ENCODE measurements at places on chromosomes 7 and 10. TPM values are rescaled to one million over a fixed set of nuclear protein-coding genes. Genes with fewer than 3 reads are reported as not detected.
A peak's percentile ranks its signal among the peaks of the same experiment; 100 is the strongest.

The RELN gene
- total RNA-seq = 19.4 TPM

DNA sequence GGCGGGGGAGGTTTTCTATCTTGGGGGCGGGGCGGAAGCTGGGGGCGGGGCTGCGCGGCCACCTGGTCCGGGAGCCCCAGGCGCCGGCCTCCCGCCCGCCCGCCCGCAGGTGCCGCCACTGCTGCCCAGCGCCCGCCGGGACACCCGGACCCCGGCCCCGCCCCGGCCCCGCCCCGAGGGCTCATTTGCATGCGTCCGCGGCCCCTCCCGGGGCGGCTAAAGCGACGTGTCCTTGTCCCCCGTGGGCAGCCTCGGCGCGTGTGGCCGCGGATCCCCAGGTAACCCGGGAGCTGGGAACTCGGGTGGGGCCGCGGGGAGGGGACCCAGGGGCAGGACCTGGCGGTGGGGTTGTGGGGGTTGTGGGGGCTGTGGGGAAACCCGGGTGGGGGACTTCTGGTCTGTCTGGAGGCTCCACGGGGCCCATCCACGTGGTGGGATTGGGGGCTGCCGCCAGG lies at the start of gene BHLHA15:
Gene BHLHA15 (plus strand): TSS at position 219 of the 455 bp plus-strand sequence. CDS start 871 bp downstream, outside the sequence.
- no peaks in the 10 kb centered on the region for H3K27me3 ChIP-seq
- no peak within 1 kb of the TSS for H3K27ac ChIP-seq
- DNase-seq = no peak
- peaks cover 11% of the 10 kb centered on the region for H3K36me3 ChIP-seq
- peak within 1 kb of the TSS; percentile 20 for H3K4me3 ChIP-seq
- H3K4me1 ChIP-seq = no peaks in the 10 kb centered on the region

DNA sequence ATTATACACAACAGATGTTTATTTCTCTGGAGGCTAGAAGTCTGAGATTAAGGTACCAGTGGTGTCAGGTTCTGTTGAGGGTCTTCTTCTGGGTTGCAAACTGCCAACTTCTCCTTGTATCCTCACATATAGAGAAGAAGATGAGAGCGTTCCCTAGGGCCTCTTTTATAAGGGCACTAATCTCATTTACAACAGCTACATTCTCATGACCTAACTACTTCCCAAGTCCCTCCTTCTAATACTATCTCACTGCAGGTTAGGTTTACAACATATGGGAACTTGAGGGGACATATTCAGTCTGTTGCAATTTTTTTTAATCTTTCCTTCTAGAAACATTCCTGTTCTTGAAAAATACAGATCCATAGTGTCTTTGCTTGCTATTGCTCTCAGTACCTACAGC lies 18.3 kb upstream of the FAM3C start:
- DNase-seq = no peak
- no peak overlapping the region for H3K27ac ChIP-seq
- no peaks in the 10 kb centered on the region for H3K36me3 ChIP-seq
- H3K4me3 ChIP-seq = no peak overlapping the region
- peaks cover 7% of the 10 kb centered on the region for H3K27me3 ChIP-seq

The AEBP1 gene
- 1.1 TPM for total RNA-seq

DNA sequence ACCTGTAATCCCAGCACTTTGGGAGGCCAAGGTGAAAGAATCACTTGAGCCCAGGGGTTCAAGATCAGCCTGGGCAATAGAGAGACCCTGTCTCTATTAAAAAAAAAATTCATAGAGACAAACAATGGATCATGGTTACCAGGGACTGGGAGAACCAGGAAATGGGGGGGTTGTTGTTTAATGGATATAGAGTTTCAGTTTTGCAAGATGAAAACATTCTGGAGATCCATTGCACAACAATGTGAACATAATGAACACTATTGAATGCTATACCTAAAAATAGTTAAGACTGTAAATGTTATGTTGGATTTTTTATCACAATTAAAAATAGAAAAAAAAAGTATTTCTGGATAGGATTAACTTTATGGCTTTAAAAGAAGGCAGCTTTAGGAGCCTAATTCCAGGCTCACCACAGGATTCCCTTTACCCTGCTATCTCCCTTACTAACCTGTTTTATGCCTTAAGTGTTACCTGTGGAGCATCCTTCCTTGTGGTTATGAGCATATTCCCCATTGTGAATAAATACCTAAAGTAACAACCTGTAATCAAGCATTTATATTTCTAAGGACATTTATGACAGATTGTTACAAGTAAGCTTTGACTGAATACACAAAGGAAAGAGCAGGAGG lies 45.1 kb upstream of the SGCE start:
- H3K4me1 ChIP-seq = peaks cover 1% of the 10 kb centered on the region
- peak; percentile 19 for DNase-seq
- H3K27me3 ChIP-seq = no peaks in the 10 kb centered on the region
- H3K27ac ChIP-seq = no peak overlapping the region

DNA sequence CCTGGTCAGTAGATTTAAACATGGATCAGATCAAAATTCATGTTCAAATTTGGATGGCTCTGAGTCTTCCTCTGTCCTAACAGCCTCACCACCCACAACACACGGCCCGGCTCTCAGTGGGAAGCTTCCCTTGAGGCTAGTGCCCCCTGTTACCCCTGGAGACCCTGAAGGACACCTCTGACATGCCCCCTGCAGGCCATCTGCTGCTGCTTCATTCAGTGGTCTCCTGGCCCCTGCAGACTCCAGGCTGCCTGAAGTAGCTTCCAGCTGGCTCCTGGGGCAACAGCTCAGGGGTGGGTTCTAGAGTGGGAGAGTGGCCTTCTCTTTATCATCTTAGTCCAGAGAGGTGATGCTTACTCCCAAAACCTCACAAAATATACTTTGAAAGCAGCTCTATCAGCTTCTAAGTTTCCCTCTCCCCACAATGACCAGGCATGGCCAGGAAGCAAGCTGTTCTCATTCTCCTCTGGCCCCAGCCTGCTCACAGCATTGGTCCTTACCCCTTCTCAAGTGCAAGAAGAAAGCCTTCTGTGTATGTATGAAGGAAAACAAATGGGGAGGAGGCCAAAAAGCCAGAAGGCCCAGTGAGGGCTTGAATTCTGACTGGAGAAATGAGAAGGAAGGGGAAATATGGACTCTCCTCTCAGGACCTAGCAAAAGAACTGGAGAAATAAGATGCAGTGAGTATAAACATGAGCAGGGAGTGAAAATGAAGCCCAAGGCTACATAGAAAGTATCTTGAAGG lies 189.6 kb upstream of the INHBA start:
- no peak for DNase-seq
- H3K4me1 ChIP-seq = peaks cover 22% of the 10 kb centered on the region
- H3K4me3 ChIP-seq = no peak overlapping the region
- H3K27me3 ChIP-seq = no peaks in the 10 kb centered on the region
- no peaks in the 10 kb centered on the region for H3K36me3 ChIP-seq
- no peak overlapping the region for H3K27ac ChIP-seq

DNA sequence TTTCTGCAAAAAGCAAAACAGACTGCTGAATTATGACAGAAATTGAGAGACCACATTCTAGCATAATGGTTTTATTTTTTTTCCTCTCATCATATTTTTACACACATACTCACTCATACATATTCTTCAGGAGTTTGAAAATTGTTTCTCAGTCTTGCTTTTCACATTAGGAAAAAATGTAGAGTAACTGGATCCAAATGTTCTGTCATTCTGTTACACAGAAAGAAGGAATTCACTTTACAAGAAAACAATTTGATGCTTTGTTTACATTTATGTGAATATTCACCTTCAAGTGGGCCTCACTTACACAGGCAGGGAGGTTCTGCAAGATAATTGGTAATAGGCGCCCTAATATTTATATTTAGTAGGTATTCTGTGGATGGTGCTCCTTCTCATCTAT lies 82.0 kb downstream of the ARL4A start:
- H3K27me3 ChIP-seq = no peaks in the 10 kb centered on the region
- no peak overlapping the region for H3K27ac ChIP-seq
- peak; percentile 34 for DNase-seq

GRCh38 chr7:44749992-44750391 lies 1.3 kb downstream of the ZMIZ2 start:
- H3K27me3 ChIP-seq = no peaks in the 10 kb centered on the region
- peak overlapping the region; percentile 99 for H3K4me3 ChIP-seq
- H3K36me3 ChIP-seq = peaks cover 2% of the 10 kb centered on the region
- H3K4me1 ChIP-seq = peaks cover 20% of the 10 kb centered on the region

- H3K36me3 ChIP-seq = no peaks in the 10 kb centered on the region
- peaks cover 22% of the 10 kb centered on the region for H3K4me1 ChIP-seq
- no peak overlapping the region for H3K4me3 ChIP-seq
- no peak overlapping the region for H3K27ac ChIP-seq
- no peaks in the 10 kb centered on the region for H3K27me3 ChIP-seq
Measured at GRCh38 chr10:101014966-101015581, 15.5 kb downstream of the LZTS2 start.

GRCh38 chr10:62323751-62324150 lies 50.4 kb upstream of the ZNF365 start:
- H3K27me3 ChIP-seq = no peaks in the 10 kb centered on the region
- H3K4me3 ChIP-seq = no peak overlapping the region
- DNase-seq = no peak
- H3K27ac ChIP-seq = no peak overlapping the region
- H3K4me1 ChIP-seq = no peaks in the 10 kb centered on the region
- no peaks in the 10 kb centered on the region for H3K36me3 ChIP-seq

DNA sequence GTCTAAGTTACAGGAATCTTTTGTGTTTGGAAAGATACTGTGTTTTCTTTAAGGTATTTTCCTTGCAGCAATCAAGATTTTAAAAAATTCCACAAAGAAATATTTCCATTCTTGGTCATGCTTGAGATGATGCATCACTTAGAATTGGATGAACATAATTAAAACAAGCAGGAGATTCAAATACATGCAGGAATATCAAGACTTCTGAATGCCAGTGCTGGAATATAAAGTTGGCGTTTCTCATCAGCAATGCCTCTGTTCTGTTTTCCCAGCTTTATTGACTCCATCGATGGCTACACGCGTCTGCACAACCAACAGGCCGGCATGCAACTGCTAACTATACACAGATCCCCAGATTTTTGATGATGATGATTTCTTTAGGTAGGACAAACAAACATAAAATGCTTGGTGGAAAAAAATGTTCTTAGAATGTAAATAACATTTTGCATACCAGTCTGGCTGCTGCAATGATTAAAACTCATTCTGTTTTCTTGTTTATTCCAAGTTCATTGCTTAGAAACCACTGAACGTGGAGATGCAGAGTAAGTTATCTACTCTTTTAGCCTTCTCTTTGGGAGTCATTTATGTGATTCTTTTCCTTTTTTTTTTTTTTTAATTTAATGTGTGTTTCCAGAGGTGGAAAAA lies 91.3 kb upstream of the FAM171A1 start:
- no peak for DNase-seq
- H3K4me1 ChIP-seq = peaks cover 5% of the 10 kb centered on the region
- H3K27me3 ChIP-seq = peaks cover 9% of the 10 kb centered on the region

DNA sequence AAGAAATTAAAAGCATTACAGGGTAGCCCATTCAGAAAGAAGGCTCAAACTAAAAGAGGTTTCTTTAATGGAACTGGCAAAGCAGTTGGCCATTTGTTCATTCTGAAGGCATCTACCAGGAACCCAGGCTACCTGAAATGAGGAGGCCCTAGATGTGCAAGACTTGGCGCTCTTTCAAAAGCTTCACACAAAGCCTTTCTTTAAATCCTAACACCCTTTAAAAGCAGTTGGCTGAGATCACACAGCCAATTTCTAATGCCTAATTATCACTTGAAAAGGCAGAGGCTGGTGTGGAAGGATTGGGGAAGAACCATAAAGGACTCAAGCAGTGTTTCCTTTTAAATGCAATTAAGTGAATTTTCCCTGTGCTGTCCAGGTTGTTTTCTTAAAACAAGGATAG lies 23.2 kb downstream of the PPP1R17 start:
- no peaks in the 10 kb centered on the region for H3K36me3 ChIP-seq
- H3K4me3 ChIP-seq = no peak overlapping the region
- no peak for DNase-seq
- no peak overlapping the region for H3K27ac ChIP-seq
- no peaks in the 10 kb centered on the region for H3K4me1 ChIP-seq

- DNase-seq = no peak
- H3K27me3 ChIP-seq = no peaks in the 10 kb centered on the region
- no peak overlapping the region for H3K27ac ChIP-seq
- H3K4me3 ChIP-seq = no peak overlapping the region
- peaks cover 68% of the 10 kb centered on the region for H3K36me3 ChIP-seq
- peaks cover 7% of the 10 kb centered on the region for H3K4me1 ChIP-seq
Measured at GRCh38 chr10:13696071-13696470, 109.3 kb downstream of the PRPF18 start.

DNA sequence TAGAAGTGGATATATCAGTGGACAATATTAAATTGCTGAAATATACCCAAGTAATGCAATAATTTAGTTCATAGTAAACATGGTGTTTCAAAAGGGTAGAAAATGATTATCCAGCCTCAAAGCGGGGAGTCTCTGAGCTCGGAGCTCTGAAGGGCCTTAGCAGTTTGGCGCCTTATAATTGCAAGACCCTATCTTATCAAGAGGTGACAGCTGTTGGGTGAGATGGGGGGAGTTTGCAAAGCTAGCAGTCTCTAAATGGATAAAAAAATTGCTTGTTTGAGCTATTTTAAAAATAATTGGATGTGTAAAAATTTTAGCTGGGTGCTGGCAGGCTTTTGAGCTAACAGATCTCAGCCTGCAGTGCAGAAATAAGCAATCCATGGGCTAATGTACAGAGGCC lies 219.2 kb downstream of the CCSER2 start:
- no peak overlapping the region for H3K27ac ChIP-seq
- 0 out of 2 replicates have a peak, but pooled peaks cover 3% of the 10 kb centered on the region for H3K4me1 ChIP-seq
- no peak for DNase-seq
- no peaks in the 10 kb centered on the region for H3K36me3 ChIP-seq
- H3K27me3 ChIP-seq = peaks cover 27% of the 10 kb centered on the region

- H3K4me3 ChIP-seq = no peak overlapping the region
- peak; percentile 64 for DNase-seq
- no peaks in the 10 kb centered on the region for H3K36me3 ChIP-seq
- no peak overlapping the region for H3K27ac ChIP-seq
- H3K27me3 ChIP-seq = peaks cover 2% of the 10 kb centered on the region
- no peaks in the 10 kb centered on the region for H3K4me1 ChIP-seq
Measured at GRCh38 chr10:116287906-116288501, 15.0 kb upstream of the GFRA1 start.

The PIK3CG gene
- total RNA-seq = under 0.01 TPM

DNA sequence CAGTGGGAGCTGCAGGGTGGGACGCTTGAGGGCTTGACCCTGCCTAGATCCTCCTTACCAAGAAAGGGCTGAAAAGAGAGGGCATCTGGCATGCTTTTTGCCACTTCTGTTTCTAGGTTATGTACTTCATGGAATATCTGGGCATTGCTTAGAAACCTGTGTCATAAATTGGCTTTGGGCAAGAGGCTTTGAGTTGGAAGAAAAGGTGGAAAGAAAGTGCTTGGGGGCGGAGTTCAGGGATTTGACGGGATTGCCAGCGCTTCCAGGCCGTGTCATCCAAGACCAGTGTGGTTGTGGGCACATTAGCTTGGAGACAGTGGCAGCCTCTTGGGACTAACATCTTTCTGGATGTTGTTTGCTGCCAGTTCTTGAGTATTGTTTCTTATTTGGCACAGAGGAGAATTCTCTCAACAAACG lies 825 bp downstream of the ZNF862 start:
- peak overlapping the region; percentile 99 for H3K4me3 ChIP-seq
- peak overlapping the region; percentile 52 for H3K27ac ChIP-seq
- 0 out of 2 replicates have a peak, but pooled peaks cover 3% of the 10 kb centered on the region for H3K4me1 ChIP-seq
- H3K27me3 ChIP-seq = peaks cover 8% of the 10 kb centered on the region
- no peaks in the 10 kb centered on the region for H3K36me3 ChIP-seq

All from IMR-90 (cell line).